ENCODE measurements at places on chromosomes 6 and 20.
A peak's percentile ranks its signal among the peaks of the same experiment; 100 is the strongest.

- DNase-seq = peak; percentile 95
Observed at GRCh38 chr6:52539607-52540006, 37.3 kb downstream of the TRAM2 start.

- DNase-seq = peak; percentile 78
Observed at GRCh38 chr6:101462576-101462975, 69.1 kb downstream of the GRIK2 start.

DNA sequence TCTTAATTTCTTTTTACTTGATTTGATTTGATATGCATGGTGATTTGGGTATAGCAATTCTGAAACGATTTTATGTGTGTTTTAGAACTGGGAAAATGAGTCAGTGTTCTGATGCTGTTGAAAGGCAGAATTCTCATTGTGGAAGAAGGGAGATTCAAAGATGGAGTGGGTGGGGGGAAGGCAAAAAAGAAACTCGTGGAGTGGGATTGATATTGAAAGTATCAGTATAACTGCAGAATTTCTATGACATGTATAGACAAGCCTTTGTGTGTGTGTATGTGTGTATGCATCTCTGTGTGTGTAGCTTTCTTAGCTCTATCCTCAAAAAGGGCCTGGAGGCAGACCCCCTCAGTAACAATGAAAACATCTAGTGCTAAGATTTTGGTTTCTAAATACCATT, 184.3 kb upstream of the OLIG3 start:
- no peak for DNase-seq

DNA sequence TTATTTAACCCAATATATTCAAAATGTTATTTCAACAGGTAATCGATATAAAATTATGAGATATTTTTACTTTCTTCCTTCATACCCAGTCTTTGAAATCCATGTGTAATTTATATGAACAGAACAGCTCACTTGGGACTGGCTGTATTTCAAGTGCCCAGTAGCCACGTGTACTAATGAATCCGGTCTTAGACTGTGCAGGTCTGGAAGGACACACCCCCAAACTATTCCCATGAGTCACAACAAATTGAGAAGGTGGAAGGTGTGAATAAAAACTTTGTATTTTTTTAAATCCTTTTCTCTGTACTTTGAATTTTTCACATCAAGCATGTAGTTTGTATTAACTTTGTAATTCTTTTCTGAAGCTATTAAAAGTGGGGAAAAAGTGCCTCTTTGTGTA, 2.8 kb downstream of the UNC5CL start:
- no peak for DNase-seq

- DNase-seq = peak; percentile 9
Observed at GRCh38 chr6:41288030-41288753, 1.7 kb upstream of the TREM1 start.

- DNase-seq = no peak
Observed at GRCh38 chr6:167572106-167572505, 247.2 kb downstream of the TTLL2 start.

GRCh38 chr6:22026164-22026678, 270.6 kb downstream of the PRL start:
- DNase-seq = no peak

DNA sequence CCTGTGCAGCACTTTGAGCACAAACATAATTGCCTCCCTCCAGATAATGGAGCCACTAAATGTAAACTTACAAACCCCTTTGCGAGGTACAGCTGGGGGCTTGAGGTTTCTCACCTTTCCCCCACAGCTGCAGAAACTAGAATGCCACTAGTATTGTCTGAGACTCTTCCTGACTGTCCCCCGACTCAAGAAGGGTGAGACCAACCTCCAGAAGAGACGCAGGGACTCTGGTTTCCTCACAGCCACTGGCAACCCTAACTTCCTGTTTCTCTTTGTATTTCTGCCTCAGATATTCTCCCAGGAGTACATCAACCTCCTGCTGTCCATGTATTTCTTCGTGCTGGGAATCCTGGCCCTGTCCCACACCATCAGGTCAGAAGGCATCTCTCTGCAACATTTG, 23.6 kb downstream of the HM13 start:
- no peak for DNase-seq

DNA sequence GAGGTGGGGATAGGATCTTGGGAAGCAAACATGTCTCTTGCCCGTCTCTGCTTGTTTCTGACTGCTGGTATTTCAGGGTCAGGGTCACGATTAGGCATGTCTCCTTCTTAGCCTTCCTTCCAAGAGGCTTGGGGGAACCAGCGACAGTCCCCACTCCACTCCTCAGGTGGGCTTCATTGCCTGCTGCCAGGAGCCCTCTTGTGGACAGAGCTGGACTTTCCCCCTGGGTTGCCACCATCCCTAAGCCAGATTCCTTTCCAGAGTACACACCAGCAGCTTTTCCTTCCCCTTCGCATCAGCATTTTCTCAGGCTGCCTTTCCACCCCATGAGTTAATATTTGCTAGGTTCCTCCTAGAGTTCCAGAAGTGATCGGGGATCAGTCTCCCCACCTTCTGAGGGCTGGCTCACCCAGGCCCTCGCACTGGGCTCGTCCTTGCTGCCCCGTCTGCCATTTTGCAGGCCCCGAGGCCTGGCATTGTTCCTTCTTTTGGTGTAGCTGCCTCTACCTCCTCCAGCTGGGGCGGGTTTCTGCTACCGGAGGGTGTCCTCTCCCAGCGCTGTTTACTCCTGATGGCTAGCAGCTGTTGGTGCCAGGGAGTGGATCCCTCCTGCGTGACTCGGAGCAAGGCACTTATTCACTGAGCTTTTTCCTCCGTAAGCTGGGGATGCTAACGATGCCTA, 8.8 kb upstream of the C20orf144 start:
- DNase-seq = peak; percentile 74

DNA sequence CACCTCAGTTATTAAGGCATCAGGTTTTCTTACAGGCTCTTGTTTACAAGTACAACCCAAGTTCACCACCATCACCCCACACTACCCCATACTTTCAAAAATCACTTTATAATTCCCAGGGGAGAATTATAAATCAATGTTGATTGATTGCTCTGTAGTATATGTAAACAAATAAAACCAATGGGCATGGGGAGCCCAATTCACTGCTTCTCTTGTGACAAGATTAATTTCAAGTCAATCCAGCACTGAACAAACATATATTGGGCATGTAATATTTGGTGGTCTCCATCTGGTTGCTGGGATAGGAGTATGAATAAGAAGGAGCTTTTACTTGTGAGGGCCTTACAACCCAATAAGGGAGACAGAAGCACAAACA, 95.8 kb downstream of the CLVS2 start:
- DNase-seq = no peak

DNA sequence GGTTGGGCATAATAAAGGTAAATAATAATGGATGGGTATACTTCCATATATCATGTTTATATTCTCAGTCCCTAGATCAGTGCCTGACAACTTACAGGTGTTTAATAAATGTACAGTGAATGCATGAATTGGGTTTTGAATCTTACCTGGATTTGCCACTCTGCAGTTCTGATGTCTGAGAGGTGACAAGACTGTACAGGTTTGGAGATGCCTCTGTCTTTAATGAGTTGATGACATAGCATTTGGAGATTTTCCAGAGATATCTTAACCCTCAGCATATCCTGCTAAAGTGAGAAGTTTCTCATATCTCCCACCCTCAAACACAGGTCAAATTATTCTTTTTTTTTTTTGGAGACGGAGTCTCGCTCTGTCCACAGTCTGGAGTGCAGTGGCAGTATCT, 2.2 kb downstream of the ANKS1A start:
- no peak for DNase-seq

DNA sequence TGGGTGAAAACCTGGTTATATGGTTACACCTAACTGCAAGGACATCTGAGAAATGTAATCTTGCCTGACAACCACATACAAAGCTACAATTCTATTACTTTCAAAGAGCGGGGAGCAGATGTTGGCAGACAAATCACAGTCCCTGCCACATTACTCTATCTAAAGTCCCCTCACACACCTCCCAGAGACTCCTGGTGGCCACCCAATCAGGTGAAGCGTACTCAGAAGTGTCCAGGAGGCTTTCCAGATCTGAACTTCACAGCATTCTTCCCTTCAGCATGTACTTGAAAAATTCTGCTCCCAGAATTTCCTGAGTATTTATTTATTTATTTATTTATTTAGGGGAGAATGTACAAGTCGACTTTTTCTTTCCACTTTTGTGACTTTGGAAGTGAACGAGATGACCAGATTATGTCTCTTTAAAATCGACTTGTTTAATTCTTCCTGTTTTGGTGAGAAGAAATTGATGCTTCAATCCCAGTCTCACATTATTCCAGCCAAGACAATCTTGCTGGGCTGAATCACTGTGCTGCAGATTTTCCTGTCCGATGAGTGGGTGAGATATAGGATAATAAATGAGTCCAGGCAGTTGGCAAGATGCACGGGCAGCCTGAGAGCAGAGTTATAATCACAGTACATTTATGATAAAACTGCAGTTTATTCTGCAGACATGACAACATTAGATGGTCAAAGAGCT, 46.9 kb upstream of the POPDC3 start:
- DNase-seq = peak; percentile 62

DNA sequence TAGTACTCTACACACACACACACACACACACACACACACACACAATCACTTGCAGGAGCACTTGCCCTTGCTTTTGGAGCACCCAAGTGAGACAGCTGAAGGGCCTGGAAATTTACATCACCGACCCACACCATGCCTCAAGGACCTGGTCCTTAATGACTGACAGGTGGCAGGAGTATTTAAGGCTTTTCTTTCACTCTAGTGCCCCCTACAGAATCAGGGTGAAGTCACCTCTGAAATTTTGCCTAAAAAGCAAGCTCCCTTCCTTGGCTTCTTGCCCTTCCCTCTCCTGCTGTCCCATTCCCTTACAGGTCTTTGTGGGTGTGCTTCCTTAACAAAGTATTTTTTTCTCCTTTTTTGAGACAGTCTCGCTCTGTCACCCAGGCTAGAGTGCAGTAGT, 353.5 kb upstream of the IRAK1BP1 start:
- no peak for DNase-seq

DNA sequence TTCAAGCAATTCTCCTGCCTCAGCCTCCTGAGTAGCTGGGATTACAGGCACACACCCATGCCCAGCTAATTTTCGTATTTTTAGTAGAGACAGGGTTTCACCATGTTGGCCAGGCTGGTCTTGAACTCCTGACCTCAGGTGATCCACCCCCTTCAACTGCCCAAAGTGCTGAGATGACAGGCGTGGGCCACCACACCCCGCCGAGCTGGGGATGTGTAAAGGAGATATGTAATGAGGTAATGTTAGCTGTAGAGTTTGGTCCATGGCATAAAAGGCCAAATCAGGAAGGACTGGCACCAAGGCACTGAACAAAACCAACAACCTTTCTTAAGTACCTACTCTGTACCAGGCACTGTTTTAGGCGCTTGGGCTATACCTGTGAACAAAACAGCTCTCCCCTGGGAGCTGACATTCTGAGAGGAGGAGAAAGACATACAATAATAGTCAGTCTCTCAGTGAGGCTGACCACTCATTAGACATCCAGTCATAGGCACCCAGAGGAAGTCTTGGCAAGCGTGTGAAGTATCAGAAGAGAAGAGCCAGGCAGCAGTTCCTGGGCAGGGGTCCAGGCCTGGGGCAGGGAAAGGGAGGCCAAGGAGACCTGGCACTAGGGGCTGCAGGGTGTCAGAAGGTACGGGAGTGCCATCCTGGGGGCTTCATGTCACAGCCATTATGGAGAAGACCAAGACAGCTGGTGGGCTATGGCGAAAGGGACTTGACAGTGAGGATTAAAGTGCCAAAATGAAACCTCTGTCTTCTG, 164.8 kb upstream of the DTNBP1 start:
- DNase-seq = no peak

- DNase-seq = no peak
Observed at GRCh38 chr6:78517399-78517798, 350.0 kb upstream of the IRAK1BP1 start.

GRCh38 chr6:170166511-170167122, 124.3 kb downstream of the DLL1 start:
- DNase-seq = no peak

DNA sequence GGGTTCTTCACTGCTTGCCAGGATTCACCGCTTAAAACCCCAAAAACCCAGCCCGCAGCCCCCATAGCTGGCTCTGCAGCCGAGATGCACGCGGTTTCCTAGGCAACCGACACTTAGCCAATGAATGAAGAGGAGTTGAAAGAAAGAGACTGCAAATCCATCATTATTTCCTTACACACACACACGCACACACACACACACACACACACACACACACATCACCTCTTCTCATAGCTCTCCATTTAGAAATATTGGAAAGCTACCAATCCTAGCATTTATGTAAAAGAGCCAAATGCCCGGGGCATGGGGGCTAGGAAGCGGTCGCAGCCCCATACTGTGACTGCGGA, 3.4 kb upstream of the TUBB2B start:
- DNase-seq = peak; percentile 66

DNA sequence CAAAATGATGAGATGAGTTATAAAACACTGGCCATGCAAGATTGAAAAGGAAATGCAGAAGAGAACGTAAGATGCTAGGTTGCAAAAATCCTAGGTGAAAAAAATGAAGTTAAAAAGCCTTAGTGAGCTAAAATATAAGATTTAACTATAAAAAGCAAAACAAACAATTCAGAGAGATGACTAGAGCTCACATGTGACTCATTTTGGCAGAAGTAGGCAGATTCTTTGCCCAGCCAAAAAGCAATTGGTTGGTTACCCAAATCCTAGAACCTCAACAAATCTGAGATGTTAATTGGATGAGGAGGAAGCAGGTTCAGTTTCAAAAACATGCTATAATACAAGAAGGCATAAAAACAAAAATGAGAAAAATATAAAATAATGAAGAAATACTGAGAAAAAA, 249.1 kb downstream of the OGFRL1 start:
- peak; percentile 60 for DNase-seq

- no peak for DNase-seq
Observed at GRCh38 chr6:151111670-151112069, 128.1 kb upstream of the AKAP12 start.

DNA sequence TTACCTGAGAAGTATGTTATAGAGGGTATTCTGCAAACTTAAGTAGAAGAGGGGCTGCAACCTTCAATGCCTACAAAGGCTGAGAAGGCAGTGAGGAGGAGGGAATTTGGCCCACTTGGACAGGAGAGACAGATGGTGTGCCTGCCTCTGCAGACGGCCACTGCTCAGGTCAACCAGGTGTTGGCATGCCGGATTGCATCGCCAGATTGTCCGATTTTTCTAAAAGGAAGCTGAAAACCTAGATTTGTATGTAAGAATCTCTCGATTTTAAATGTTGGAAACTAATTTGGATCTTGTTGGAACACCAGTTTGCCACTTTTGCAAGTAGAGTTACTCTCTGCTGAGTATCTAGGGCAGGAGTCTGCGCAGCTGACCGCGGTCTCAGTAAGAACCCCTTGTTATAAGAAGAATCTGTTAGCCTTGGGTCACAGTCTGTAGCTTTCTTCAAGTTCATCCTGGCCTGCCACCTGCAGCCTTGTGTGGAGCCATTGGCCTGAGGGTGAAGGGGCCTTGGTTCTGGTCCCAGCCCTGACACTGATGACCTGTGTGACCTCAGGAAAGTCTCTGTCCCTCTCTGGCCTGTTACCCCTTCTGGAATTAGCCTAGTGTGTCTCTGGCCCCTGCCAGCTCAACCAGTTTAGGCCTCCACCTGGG, 54.4 kb downstream of the TGM2 start:
- DNase-seq = no peak
